Hindlimb muscle (tissue), 1 donor: ENCODE measurements at places on chromosomes 7 and 10. TPM values are rescaled to one million over a fixed set of nuclear protein-coding genes. Genes with fewer than 3 reads are reported as not detected.

The FZD8 gene
- polyA plus RNA-seq = 24.5 TPM

DNA sequence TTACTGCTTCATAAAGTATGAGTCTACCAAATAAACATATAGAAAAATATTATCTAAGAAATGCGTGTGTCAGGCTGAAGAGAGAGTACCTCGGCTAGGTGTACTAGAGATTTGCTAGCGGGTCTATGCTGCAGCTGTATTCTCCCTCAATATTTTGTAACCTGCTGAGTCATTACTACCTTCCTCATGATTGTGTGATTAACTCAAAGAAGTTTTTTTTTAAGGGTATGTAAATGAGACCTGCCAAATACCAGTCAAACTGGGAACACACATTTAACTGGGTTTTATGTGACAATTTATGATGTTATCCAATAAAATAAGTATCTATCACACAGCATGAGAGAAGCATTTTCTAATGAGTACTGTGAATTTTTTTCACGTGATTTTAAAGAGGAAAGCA lies 180.4 kb downstream of the RNF133 start:
- no peak for DNase-seq

The FBXL13 gene
- 0.76 TPM for polyA plus RNA-seq

DNA sequence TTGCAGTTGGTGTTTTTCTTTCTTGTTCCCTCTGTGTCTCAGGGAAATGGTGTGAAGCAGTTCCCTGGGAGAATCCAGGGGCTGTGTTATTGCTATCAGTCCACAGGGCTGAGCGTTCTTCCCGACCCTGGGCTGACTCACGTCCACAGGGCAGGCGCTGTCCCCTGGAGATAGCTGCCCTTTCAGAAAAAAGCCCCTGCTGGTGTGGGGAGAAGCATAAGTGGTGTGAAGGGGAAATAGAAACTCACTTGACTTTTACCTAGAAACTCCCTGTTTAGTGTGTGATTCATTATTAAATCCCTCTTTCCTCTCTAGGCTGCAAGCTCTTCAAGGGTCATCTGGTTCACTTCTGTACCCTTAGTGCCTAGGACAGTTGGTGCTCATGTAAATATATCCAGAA lies 63.3 kb upstream of the SMNDC1 start:
- no peak for DNase-seq

- DNase-seq = no peak
Observed at GRCh38 chr7:49775949-49776443, 2.6 kb downstream of the VWC2 start.

GRCh38 chr10:43963379-43963778 lies 314.7 kb upstream of the ZNF32 start:
- DNase-seq = no peak

- DNase-seq = no peak
Observed at GRCh38 chr7:130951303-130951975, 217.4 kb upstream of the KLF14 start.

GRCh38 chr10:29966269-29966668 lies 93.1 kb downstream of the JCAD start:
- no peak for DNase-seq

DNA sequence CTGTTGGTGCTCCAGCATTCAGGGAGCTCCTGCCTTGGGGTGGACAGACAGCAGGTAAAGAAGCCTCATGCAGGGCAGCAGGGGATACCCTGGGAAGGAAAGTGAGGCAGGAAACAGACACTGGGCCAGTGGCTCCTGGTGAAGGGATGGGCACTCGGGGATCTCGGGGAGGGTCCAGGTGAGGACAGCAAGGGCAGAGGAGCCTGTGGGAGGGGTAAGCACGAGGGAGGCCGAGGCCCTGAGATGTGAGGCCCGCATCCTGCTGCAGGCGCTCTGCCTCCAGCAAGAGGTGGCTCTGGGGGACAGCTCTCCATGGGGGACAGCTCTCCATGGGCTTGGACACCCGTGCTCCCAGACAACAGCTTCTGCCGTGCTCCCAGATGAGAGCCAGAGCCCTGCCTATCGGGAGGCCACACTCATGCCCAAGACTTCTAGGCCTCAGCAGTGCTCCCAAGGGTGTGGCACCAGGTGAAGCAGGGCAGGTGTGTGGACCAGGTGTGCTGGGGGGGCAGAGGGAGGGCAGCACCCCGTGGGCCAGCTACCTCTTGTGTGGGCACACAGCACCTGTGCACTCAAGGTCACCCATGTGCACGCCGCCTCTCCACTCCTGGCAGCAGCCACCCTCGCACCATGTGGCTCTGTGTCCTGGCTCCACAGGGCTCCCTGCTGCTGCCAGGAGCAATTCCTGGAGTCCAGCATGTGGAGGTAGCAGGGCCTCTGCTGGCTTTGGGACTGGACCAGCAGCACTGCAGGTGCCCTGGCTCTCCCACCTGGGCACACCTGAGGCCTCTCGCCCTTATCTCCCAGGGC lies 93.6 kb upstream of the INSIG1 start:
- DNase-seq = no peak

The NPY4R2 gene
- polyA plus RNA-seq = 0.10 TPM

DNA sequence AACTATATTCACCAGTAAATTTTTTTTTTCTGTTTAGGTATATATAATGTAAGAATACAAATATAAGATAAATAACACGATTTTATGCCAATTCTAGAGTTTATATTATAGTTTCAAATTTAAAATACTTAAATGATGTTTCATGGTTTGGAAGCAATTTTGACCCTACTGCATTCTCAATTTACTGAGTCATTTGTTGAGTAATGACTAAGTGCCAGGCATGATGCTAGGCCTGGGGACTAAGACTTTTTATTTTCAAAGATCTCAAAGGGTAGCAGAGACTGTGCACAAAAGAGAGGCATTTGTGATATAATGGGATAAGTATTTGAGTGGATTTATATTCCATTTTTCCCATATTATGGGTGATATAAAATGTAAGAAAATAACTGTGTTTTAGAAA lies 78.9 kb upstream of the SMIM30 start:
- no peak for DNase-seq

- no peak for DNase-seq
Observed at GRCh38 chr7:140325600-140325999, 72.7 kb downstream of the SLC37A3 start.

DNA sequence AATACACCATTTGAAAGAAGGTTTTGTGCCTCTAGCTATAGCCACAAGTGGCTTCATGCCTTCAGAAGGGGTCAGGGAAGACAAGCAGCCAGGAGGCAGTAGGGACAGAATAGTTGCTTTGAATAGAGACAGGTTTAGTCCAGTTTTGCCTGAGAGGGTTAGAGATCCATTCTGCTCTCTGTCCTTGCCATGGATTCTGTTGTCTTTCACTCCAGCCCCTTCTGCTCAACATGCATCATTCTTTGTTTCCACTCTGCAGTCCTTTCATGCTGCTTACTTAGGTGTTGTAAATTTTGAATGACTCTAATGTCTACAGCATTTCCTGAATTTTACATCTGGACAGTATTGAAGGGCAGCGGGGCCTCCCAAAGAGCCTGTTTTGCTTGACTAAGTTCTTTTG lies 60.3 kb downstream of the CNTNAP2 start:
- DNase-seq = no peak

The GIMAP2 gene
- polyA plus RNA-seq = 4.9 TPM

- no peak for DNase-seq
Observed at GRCh38 chr7:47180516-47180826, 401.4 kb downstream of the TNS3 start.

The LBX1 gene
- 12.4 TPM for polyA plus RNA-seq

GRCh38 chr10:84427903-84428650 lies 99.7 kb downstream of the CCSER2 start:
- no peak for DNase-seq

DNA sequence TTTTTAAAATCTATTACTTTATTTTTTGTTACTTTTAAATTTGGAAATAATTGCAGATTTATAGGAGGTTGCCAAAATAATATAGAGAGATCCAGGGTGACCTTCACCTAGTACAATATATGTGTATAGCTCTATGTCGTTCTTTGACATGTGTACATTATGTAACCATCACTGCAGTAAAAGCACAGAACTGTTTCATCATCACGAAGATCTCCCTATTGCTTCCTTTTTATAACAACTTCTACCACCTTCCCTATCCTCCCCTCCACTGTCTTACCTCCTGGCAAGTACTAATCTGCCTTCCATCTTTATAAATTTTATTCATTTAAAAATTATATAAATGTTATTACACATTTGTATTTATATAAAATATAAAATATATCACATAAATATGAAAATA lies 251.0 kb downstream of the AUTS2 start:
- DNase-seq = no peak
